ENCODE measurements at places on chromosomes 16 and 17. TPM values are rescaled to one million over a fixed set of nuclear protein-coding genes. Genes with fewer than 3 reads are reported as not detected.

DNA sequence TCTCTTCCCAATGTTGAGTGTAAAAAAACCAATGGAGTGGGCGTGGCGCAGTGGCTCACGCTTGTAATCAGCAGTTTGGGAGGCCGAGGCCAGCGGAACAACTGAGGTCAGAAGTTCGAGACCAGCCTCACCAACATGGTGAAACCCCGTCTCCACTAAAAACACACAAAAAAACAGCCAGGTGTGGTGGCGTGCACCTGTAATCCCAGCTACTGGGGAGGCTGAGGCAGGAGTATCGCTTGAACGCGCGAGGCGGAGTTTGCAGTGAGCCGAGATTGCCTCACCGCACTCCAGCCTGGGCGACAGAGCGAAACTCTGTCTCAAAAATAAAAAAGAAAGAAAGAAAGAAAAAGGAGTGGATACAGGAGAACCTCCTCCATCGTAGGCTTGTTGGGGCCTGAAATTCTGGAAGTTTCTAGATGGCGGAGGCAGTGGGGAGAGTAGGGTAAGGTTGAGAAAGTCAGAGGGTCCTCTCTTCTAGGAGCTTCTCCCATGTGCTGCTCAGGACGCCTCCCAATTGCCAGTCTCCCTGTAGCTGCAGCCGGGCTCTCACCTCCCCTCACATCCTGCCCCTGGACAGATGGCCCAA, 709 bp upstream of the ZNF764 start:
- no peak overlapping the region for H3K4me3 ChIP-seq
- H3K27me3 ChIP-seq: no peaks in the 10 kb centered on the region

GRCh38 chr17:27817731-27818130, 17.4 kb upstream of the NOS2 start:
- H3K4me1 ChIP-seq: peaks cover 19% of the 10 kb centered on the region
- peak; percentile 85 for DNase-seq
- peak overlapping the region; percentile 70 for H3K27ac ChIP-seq
- H3K27me3 ChIP-seq: no peaks in the 10 kb centered on the region
- H3K4me3 ChIP-seq: no peak overlapping the region
- H3K36me3 ChIP-seq: no peaks in the 10 kb centered on the region

- H3K36me3 ChIP-seq: no peaks in the 10 kb centered on the region
- DNase-seq: no peak
- no peak overlapping the region for H3K4me3 ChIP-seq
- no peaks in the 10 kb centered on the region for H3K4me1 ChIP-seq
- no peak overlapping the region for H3K27ac ChIP-seq
These were observed 34.8 kb upstream of the LITAF start for GRCh38 chr16:11621539-11621919.

- peak overlapping the region; percentile 95 for H3K4me3 ChIP-seq
- H3K27ac ChIP-seq: peak overlapping the region; percentile 96
- peaks cover 25% of the 10 kb centered on the region for H3K4me1 ChIP-seq
- peak; percentile 73 for DNase-seq
These were observed 617 bp downstream of the PAFAH1B1 start for GRCh38 chr17:2593821-2594721.

DNA sequence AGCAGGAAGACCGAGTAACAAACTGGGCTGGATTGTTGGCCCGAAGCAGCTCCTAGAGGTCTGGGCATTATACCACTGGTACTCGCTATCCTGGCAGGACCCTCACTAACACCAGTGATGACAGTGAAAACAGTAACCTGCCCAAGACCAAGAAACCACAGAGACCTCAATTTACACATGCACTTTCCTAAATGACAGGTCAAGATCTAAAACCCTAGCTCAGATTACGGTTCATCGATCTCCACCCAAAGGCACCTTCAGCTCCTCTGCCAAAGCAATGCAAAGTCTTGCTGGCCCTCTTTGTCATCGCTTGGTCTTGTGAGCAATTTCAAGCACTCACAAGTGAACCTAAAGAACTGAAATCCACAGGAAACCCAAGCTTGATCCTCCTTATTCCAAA, 1.5 kb downstream of the PIP4K2B start:
- peaks cover 11% of the 10 kb centered on the region for H3K36me3 ChIP-seq
- no peak overlapping the region for H3K4me3 ChIP-seq
- H3K27ac ChIP-seq: no peak overlapping the region
- DNase-seq: no peak

Gene KRT32
- total RNA-seq: not detected

DNA sequence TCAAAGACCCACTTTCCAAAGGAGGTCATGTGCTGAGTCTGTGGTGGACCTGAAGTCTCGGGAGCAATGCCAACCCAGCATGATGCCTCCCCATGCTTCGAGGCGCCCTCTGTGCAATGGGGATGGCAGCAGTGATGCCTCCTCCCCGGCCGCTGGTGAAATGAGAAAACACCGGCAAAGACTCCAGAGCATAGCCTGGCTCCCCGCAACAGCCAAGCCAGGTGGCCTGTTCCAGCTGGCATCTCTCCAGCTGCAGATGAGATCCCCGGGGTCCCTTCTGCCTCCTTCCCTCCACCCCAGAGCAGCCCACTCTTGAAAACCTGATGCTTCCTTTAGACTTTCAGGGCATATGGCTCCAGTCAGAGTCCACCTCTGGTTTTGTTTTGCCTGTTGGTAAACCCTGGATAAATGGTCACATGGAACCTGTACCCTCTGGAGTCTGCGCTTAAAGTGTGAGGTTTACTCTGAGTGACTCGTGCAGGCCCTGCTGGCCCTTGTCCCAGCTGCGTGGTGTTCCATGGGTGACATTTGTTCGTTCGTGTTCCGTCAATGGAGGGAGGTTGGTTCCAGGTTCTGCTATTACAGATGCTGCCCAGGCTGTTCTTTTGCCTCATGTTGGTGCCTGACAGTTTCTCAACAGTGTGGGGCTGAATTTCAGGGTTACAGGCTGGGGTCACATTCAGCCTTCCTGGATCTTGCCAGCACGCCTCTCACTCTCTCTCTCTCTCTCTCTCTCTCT, 181.8 kb upstream of the CIBAR2 start:
- H3K27me3 ChIP-seq: no peaks in the 10 kb centered on the region
- no peak for DNase-seq
- H3K4me1 ChIP-seq: peaks cover 6% of the 10 kb centered on the region
- no peak overlapping the region for H3K4me3 ChIP-seq
- no peak overlapping the region for H3K27ac ChIP-seq

DNA sequence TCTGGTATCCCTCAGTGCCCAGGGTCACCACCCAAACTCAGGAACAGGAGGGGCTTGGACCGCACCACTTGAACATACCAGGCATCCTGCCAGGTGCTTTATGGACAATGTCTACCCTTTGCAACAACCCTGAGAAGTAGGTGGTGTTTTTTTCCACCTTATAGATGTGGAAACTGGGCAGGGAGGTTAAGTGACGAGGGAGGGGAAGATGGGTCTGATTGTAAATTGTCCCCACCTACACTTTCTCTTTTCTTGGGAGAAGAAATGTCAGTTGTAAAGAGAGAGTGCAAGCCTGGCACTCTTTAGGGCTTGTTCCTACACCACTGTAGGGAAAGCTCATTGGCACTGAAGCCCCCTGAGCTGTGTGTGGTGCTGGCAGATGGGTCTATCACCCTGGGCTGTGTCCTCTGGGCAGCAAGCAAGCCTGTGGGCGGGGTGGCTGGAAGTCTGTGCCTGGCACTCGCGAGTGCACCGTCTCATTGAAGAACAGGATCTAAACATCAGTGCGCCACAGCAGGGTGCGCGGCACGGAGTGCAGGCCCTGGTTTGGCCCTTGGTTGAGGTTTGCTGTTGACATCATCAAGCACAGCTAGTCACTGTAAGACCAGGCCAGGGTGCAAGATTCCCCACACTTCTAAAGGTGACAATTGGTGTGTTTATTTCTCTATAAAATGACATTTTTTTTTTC, 15.1 kb downstream of the NOD2 start:
- no peak overlapping the region for H3K27ac ChIP-seq
- no peaks in the 10 kb centered on the region for H3K36me3 ChIP-seq
- DNase-seq: no peak
- no peak overlapping the region for H3K4me3 ChIP-seq
- H3K27me3 ChIP-seq: no peaks in the 10 kb centered on the region

DNA sequence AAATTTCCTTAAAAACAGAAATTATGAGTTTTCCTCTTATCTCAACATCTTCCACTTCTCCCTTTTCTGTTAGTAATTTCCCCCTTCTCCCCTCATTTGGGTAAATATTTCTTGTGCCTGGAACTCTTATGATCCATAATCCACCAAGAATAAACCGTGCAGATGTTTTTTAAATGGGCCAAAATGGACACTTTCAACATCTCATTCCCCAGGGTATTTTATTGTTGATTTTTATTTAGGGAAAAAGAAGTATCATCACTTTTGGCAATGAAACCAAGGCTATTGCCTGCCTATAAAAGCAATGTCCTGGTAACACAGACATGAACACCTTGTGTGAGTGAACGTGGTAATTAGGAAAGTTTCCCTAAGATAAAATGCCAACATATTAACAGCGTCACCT, 54.6 kb downstream of the IRX6 start:
- H3K4me3 ChIP-seq: no peak overlapping the region
- no peak overlapping the region for H3K27ac ChIP-seq
- H3K36me3 ChIP-seq: no peaks in the 10 kb centered on the region
- H3K4me1 ChIP-seq: no peaks in the 10 kb centered on the region
- H3K27me3 ChIP-seq: no peaks in the 10 kb centered on the region

- no peak for DNase-seq
- H3K27me3 ChIP-seq: no peaks in the 10 kb centered on the region
- H3K4me1 ChIP-seq: peaks cover 13% of the 10 kb centered on the region
- H3K36me3 ChIP-seq: no peaks in the 10 kb centered on the region
- H3K4me3 ChIP-seq: no peak overlapping the region
These were observed 80.0 kb downstream of the CCDC182 start for GRCh38 chr17:57665128-57665527.

GRCh38 chr16:75322740-75323139, 71.3 kb upstream of the BCAR1 start:
- H3K4me3 ChIP-seq: no peak overlapping the region
- peak; percentile 57 for DNase-seq
- peaks cover 22% of the 10 kb centered on the region for H3K4me1 ChIP-seq
- H3K27ac ChIP-seq: peak overlapping the region; percentile 33
- no peaks in the 10 kb centered on the region for H3K27me3 ChIP-seq
